ENCODE measurements at places on chromosomes 13 and 19.

DNA sequence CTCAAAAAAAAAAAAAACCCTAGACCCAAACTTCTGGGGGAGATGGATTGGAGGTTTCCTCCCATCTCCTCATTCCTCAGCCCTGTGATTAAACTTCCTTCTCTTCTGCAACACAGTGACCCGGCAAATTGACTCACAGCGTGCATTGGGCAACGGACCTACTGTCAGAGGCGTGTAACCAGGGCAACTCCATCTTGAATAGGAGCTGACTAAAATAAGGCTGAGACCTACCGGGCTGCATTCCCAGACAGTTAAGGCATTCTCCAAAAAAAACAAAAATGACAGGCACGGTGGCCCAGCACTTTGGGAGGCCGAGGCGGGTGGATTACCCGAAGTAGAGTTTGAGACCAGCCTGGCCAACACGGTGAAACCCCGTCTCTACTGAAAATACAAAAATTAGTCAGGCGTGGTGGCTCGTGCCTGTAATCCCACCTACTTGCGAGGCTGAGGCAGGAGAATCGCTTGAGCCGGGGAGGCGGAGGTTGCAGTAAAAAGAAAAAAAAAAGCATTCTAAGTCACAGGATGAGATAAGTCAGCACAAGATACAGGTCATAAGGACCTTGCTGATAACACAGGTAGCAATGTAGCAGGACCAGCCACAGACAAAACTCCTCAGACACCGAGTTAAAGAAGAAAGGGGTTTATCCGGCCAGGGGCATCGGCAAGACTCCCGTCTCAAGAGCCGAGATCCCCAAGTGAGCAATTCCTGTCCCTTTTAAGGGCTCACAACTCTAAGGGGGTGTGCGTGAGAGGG is 5.4 kb upstream of the NLRP7 start:
- no peak for DNase-seq

GRCh38 chr19:34314437-34315313 is 50.3 kb upstream of the GPI start:
- no peak for DNase-seq

DNA sequence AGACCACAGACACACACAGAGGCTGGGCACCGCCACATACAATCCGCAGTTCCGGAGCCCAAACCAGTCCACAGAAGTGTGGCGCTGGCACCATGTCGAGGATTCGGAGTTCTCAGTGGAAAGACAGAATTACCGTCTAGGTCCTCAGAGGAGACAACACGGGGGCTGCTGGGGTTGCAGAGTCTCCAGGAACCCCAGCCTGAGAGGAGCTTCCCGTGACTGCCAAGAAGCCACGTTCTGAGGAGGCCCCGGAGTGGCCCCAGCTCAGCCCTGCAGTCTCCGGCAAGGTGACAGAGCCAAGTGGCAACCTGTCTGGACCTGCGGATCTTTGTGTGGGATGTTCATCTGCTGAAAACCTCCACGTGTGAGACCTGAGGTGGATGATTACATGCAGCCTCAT is 7.3 kb upstream of the ADPRHL1 start:
- no peak for DNase-seq

GRCh38 chr13:20159646-20160305 is 1.1 kb downstream of the GJA3 start:
- peak; percentile 14 for DNase-seq

GRCh38 chr13:110206185-110206584 is 100.8 kb downstream of the COL4A1 start:
- DNase-seq = no peak

DNA sequence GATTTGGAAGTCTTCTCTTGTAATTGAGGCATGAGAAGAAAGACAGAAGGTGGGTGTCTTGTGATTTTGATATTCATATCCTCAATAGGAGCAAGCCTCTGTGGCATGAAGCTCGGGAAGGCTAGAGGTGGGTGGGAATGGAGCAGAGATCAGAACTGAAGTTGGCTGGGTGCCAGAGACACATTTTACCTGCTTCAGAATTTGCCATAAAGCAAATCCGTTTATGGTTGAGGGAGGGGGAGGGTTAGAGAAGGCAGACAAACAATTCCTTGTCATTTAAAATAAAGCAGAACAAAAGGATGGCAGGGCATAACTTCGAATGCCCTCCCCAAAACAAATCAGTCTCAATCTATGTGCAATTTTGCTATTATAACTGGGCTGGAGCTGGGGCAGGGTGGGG is 305.9 kb downstream of the KLF5 start:
- no peak for DNase-seq

DNA sequence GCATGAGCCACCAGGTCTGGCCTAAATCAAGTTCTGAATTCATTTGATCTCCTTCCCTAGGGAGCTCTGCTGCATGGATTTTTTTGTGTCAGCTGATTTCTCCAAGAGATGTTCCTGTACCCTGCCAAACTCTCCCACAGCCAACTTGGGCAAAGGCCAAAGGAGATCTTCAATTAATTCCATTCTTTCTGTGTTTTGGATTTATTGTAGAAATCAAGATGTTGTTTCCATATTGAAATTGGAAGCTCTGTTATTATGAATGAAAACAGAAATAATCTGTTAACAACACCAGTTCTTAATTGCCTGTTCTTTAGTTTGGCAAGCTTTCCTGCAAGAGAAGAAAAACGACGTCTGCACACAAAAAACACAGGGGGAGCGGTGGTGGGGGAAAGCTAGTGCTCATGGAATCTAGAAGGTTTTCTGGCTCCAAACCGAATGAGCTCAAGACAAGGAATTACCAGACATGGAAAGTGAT is 86.5 kb upstream of the ABCC4 start:
- no peak for DNase-seq

DNA sequence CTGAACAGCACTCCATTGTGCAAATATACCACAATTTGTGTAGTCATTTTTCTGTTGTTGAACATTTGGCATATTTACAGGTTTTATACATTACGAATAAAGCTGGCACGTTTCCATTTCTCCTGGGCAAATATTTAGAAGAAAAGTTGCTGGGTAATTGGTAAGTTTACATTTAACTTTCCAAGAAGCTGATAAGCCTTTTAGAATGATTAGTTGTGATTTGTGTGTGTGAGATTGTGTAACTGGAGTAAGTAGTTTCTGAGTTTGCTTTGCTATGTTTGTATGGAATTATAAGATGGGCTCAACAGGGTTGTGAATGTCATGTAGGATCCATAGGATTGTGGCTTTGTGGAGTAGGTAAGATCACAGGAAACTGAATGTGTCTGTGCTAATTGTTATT is 1.6 kb upstream of the ZNF529 start:
- no peak for DNase-seq

DNA sequence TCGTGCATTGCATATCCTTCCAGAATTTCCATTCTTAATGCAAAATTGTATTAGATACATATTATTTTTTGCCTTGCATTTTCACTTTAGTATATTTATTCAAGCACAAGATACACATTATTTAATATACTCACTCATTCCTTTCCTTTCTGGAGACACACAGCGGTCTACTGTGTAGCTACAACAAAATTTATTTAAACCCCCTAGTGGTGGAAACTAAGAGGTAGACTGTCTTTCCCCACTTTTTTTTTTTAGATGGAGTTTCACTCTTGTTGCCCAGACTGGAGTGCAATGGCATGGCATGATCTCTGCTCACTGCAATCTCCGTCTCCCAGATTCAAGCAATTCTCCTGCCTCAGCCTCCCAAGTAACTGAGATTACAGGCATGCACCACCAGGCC is 2040.3 kb upstream of the PCDH20 start:
- no peak for DNase-seq
